ENCODE measurements at places on chromosomes 16 and 17.
A peak's percentile ranks its signal among the peaks of the same experiment; 100 is the strongest.

DNA sequence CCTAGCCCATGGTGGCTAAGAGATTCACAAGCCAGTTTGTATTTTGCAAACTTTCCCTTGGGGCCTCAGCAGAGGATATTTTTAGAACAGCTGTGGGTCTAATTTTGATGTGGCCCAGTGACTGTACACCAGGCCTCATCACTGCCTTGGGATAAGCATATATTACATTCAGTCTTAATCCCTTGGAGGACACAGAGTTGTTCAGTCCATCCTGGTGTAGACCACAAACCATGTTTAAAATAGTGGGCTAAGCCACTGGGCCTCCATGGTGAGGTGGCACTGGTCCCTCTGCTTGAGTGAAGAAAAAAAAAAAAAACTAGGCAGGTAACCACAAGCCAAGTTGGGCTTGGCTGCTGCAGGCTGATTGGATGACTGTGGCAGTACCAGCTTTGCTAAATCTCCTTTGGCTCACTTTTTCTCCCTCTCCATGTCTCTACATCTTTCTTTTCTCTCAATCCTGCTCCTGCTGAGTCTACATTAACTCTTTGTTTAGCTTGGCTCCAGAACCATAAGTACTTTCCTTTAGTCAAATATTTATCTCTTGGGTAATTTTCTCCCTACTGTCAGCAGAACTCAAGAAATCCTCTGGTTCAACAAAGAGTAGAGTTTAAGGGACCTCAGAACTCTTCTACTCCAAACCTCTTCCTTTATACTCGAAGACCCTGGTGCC lies 120.0 kb upstream of the TBX2 start:
- DNase-seq = no peak

DNA sequence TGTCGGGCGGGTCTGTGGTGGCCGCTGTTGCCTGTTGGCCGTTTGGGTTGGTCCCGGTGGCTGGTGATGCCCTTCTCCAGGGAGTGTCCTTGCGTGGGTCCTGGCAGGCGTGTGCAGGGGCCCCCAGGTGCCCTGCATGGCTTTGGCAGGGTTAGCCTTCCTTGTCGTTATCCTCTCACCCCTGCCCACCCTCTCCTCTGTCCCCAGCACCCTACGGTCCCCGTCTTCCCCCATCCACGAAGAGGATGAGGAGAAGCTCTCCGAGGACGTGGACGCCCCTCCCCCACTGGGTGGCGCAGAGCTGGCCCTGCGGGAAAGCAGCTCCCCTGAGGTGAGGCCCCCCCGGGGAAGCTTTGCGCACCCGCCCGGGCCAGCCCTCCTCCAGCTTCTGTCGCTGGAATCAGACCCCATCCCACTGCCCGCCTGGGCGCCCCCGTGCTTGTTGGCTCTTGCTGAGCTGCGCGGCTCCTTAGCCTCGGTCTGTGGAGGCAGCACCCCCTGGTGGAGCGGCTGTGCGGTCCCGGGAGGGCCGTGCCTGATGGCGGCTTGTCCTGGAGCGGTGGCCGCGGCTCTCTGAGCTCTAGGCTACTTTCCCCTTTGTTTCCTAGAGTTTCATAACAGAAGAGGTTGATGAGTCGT lies 10.6 kb upstream of the NUDT16L1 start:
- DNase-seq = no peak

DNA sequence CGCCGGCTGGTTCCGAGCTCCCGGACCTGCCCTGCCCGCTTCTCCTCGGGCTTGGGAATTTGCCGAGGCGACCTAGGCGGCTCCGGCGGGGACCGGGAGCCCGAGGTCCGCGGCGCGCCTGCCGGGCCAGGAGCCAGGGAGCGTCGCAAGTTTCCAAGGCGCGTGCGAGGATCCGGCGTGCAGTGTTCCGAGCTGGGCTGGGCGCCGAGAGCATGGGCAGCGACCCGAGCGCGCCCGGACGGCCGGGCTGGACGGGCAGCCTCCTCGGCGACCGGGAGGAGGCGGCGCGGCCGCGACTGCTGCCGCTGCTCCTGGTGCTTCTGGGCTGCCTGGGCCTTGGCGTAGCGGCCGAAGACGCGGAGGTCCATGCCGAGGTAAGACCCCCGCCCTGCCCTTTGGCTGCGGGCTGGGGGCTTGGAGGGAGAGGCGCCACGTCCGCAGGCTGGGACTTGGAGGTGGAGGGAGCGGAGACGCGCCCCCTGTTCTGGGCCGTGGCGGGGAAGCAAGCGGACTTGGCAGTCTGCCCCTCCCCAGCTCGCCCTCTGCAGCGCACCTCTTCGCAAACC lies 668 bp downstream of the MMP15 start:
- DNase-seq = peak; percentile 28

DNA sequence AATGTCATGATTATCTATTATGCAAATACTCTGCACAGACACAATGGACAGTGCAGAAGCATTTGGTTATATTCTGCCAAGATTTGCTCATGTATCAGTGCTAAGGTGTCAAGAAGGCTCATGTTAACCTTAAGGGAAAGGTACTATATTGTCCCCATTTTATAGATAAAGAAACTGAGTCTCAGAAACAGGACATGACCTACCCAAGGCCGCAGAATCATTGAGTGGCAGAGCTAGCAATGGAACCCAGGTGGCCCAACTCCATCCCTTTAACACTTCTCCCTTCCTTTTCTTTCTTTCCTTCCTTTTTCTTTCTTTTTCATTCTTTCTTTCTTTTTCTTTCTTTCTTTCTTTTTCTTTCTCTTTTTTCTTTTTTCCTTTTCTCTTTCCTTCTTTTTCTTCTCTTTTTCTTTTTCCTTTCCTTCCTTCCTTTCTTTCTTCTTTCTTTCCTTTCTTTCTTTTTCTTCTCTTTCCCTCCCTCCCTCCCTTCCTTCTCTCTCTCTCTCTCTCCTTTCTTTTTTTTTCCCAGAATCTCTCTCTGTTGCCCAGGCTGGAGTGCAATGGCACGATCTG lies 149.8 kb downstream of the CPPED1 start:
- DNase-seq = no peak

DNA sequence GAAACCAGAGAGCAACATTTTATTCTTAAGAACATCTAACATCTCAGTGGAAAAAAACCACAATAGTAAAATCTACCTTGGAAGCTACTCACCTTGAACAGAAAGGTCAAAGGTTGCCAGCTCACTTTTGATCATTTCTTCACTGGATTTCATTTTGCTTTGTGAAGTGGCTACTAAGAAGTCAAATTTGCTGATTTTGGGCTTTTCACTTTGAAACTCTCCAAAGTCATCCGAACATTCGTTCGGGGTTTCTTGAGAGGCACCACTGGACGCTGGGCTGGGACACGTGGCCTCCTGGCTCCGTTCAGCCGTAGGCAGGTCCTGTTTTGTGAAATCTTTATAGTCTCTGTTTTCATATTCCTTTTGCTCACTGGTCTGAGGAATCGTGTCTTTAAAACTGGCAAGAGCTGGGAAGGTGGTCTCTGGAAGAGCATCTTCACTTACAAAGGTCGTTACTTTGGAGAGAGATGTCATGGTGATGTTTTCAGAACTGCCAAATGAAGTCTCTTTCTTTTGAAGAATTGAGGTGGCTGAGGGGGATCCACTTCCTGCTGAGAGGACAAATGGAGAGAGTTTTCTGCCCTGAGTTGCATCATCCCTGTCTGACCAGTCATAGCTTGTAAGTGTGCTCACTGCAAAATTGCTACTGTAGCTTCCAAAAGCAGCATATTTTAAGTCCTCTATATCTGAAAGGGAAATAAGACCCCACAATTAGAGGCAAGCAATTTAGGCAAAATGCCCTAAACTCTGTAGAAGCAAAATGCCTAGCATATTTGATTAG lies 52.4 kb downstream of the DUSP14 start:
- peak; percentile 40 for DNase-seq

GRCh38 chr17:7572338-7572587 lies 7.2 kb upstream of the CD68 start:
- no peak for DNase-seq

DNA sequence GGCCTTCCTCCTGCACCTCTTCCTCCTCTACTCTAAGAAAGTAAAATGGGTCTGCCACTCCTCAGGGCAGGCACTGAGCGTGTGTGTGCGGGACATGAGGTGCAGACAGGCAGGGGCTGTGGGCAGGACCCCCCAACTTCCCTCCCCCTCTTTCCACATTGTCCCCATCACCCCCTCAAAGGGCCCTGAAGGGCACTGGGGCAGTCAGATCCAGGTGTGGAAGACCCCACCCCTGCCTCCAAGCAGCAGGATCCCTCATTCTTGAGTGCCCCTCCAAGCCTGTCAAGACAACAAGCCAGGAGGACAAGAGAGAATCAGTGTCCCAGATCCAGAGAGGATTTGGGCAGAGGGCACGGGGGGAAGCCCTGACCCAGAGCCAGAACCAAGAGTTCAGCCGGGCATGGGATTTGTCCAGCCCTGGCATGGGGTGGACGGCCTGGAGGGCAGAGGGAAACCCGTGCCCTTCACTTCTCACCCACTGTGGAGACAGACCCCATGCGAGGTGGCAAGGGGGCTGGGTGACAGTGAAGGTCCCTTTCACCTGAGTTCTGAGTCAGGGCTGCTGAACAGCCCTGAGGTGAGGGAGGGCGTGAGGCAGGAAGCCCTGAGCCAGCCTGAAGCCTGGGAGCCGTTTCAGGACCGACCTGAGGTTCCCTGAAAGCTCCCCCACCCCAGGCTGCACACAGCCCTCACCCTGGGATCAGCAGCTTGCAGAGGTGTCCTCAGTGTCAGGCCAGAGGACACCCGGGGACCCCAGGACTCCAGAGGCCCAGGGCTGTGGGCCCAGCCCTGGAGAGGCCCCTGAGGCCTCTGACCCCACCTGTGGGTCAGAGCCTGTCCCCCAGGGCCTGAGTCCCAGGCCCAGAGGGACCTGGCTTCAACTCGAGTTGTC lies 45.8 kb downstream of the USP22 start:
- no peak for DNase-seq

DNA sequence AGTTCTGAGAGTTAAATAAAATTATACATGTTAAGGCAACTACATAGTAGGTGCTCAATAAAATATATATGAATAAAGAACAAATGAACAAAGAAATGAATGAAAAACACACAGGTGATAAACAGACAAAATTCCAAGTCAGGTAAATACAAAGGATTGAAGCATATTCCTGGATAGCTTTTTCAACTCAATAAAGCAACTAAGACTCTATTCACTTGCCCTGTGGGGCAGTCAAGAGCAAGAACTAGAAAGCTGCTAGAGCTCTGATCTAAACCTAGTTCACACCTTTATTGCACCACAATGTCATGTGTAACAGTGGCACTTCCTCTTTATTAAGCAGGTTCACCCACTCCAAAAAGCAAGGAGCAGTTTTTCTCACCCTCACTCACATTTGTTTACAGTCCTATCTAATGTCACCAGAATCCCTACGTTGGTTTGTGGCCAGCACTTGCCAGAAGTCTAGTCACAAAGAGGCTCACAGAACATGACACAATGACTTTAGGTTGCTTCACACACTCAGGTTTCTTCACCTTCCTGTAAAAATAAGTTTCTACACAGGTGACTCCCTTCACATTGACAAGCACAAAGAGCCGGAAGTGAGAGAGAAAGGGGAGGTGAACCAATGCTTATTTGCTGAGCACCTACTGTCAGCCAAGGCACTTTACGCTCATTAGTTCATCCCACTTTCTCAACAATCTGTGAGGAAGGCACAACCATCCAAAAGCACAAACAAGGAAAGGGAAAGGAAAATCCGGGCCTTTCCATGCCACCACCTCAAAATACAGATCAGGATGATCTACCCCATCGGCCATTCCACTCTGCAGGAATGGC lies 70.8 kb downstream of the XPO6 start:
- DNase-seq = no peak

DNA sequence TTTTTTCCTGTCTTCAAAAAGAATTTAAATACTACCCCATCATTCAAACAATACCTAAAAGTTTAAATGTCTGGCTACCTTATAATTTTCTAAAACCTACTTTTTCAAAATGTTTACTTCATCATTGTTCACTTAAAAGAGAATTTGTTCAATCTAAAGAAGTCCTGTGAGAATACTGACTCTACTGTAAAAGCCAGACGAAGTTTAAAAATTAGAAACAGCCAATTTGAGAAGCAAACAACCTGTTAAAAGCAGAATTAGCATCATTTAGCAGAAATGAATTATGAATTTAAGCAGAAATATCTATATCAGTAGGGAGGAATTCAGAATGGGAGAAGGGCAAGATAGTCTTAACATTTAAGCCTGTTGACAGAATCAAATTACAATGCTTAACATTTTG lies 2.1 kb downstream of the SKA2 start:
- DNase-seq = no peak

- no peak for DNase-seq
Measured at GRCh38 chr17:49850218-49850610, 2.3 kb upstream of the TAC4 start.

- DNase-seq = no peak
Measured at GRCh38 chr17:39107973-39108372, 43.5 kb downstream of the PLXDC1 start.

GRCh38 chr16:67391424-67392300 lies 1.6 kb downstream of the TPPP3 start:
- DNase-seq = no peak

- peak; percentile 40 for DNase-seq
Measured at GRCh38 chr17:32111141-32111771, 31.0 kb upstream of the RHOT1 start.
